Effector CD4-positive, alpha-beta T cell (primary cell): ENCODE measurements at places on chromosomes 2 and 18.

DNA sequence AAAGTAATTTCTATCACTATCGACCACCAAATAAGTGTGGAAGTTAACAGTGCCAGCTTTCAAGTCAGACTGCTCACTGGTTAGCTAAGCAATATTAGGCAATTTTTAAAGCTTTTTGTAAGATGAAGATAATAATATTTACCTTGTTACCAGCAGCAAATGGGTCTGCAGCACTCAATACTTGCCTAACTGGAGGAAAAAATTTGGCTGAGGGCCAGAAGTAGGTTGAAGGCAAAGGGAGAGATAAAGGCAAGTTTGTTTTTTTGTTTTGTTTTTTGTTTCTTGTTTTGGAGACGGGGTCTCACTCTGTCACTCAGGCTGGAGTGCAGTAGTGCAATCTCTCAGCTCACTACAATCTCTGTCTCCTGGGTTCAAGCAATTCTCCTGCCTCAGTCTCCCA is 675.9 kb downstream of the DPP10 start:
- DNase-seq = no peak

- no peak for DNase-seq
These were observed 145.5 kb upstream of the CTAGE1 start for GRCh38 chr18:22563164-22563583.

DNA sequence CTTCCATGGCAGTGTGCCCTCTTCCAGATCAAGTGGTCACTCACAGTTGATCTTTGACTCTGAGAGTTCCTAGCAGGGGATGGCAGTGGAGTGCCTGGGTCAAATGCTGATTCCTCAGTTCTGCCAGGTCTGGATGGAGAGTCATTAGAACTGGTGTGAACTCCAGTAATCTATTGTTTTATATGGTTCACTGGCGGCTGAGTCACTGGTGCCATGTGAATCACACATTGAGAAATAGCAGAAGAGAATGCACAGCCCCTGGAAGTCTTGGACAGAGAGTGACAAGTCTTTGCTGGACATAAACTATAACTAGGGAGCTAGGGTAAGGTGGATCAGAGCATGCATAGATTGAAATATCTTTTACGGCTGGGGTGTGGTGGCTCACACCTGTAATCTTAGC is 86.9 kb downstream of the EIF2AK3 start:
- DNase-seq = no peak

DNA sequence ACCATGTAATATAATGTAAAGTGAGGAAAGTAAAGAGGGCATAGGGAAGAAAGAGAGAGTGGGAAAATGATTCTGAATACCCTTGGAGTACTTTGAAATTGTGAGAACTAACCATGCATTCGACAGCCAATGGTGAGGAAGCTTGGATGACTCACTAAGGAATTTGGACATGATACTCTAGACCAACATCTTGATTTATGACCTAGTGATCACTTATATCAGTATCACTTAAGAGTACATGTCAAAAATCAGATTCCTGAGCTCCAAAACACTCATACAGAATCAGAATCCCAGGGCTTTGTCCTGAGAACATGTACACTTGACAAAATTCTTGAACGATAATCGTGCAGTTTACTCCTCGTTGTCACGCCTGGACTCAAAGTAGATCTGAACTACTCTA is 1899.8 kb upstream of the PIK3C3 start:
- no peak for DNase-seq

- no peak for DNase-seq
These were observed 330.3 kb downstream of the TNS1 start for GRCh38 chr2:217672472-217672871.

DNA sequence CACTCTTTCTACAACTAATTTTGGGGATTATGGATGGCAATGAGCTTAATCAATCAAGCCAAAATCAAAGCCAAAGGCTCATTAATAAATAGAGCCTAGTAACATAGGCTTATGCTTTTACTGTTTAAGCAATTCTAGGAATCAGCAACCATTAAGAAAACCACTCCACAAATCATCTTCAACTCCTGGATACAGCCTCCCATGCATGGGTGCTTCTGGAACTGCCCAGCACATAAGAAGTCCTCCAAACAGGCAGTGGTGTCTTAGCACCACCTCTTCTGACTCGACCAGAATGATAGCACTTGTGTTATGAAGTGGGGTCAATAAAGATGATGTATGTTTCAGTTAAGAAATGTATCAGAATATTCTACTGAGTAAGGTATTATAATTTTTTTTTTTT is 104.4 kb upstream of the SERPINE2 start:
- no peak for DNase-seq

DNA sequence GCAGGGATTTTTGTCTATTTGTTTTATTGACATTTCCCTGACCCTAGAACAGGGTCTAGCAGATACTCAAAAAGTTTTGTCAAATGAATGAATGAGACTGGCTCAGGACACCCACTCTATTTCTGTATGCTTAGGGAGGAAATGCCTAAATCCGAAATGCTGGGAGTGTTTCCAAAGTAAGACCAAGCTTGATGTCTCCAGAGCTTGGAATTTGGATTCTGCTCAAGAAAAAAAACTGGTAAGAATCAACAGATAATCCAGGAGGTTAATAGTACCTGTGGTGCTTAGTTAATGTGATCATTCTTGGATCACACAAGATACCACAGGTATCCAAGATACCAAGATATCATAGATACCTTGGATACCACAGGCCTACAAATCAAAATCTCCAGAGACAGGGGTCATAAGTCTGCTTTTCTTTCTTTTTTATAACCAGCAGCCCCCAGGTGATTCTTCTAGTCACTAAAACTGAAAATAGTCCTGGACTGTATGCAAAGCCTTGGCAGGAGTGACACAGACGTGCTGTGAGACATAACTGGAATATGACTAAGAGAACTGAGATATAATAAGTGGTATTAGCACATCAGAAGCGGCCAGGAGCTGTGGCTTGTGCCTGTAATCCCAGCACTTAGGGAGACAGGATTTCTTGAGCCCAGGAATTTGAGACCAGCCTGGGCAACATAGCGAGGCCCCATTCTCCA is 39.9 kb upstream of the SP3 start:
- DNase-seq = no peak

GRCh38 chr2:65915273-65915672 is 482.9 kb upstream of the SPRED2 start:
- no peak for DNase-seq

DNA sequence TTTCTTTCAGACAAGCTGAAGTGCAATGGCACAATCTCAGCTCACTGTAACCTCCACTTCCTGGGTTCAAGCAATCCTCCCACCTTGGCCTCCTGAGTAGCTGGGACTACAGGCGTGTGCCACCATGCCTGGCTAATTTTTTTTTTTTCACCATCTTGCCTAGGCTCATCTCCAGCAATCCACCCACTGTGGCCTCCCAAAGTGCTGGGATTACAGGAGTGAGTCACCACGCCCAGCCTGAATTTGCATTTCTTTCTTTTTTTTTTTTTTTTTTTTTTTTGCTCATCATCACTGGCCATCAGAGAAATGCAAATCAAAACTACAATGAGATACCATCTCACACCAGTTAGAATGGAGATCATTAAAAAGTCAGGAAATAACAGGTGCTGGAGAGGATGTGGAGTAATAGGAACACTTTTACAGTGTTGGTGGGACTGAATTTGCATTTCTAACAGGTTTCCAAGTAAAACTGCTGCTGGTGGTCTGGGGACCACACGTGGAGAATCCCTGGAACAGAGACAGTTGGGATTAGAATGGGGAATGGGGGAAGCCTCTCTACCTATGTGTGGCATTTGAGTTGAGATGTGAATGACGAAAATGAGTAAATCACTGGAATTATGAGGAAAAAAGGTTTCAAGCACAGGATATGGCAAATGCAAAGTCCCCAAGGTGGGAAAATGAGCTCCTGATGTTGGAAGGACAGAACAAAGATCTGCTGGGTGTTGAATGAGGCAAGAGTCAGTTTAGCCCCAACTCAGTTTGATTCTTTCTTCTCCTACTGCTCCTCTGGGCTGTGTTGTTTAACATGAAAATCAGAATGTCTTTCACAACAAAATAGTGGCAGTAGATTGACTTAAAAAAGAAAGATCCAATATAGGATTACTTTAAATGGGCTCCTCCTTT is 88.8 kb upstream of the MAP4K4 start:
- no peak for DNase-seq

DNA sequence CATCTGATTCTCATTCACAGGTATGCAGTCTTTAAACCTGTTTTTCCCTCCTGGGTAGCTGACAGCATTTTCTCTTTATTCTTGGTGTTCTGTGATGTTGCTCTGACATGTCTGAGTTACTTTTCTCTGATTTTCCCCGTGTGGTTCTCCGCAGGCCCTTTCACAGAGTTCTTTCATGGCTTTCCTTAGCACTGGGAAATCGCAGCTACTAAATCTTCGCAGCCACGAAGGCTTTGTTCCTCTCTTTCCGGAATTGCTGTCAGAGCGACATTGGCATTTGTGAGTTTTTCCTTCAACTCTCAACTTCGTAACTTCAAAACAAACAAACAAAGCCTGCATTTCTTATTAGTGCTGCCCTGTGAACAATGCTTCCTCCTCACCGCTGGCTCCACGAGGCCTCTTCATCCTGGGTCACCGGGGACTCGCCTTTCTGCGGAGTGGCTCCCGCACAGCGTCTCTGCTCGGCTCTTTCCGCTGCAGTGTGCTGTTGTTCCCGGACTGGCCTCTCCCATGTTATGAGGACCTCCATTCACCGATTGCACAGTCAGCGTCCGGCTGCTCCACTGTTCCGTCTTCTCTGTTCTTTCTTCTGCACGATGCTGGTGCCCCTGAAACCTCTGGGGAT is 16.1 kb downstream of the COLEC11 start:
- DNase-seq = no peak

DNA sequence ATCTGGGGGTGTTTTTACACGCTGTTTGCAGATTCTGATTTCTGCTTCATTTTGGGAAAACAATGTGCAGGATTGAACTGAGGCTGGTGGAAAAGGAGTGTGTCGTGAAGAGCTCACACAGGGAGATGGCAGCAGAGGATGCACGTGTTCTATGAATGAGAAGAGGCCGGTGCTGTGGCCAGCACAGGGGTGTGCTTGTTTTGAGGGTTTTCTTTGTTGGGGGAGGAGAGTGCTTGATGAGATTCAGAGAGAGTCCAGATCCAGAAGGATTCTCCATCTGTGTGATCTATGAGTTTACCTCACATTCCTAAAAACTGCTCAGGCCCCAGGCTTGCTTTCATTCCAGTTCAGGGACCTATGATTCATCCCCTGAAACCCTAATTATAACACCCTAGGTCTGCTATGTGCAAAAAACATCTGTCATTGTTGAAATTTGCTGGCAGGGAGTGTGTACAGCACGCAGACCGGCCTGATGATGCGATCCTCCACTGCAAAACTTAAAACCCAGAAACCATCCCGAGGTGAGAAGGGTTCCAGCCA is 12.1 kb downstream of the TGFA start:
- no peak for DNase-seq

DNA sequence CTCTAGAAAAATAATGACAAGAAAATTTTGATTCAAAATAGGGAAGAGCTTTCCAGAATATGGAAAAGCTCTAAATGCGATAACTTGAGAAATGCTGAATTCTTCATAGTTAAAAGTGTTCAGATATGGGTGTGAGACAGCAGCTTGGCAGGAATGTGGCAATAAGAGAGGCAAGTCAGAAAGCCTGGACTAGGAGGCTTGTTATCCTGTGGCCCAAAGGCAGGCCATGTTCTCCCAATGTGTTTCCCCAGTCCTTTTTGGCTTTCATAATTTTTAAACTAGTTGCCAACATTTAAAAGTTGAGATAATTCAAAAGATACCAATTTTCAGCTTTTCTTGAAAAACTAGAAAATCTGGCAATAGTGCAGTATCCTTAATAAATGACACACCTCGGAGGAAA is 366.3 kb upstream of the FANCL start:
- no peak for DNase-seq

- DNase-seq = no peak
These were observed 26.6 kb upstream of the PLB1 start for GRCh38 chr2:28469304-28469703.

GRCh38 chr2:203583701-203584100 is 48.6 kb upstream of the RAPH1 start:
- no peak for DNase-seq

DNA sequence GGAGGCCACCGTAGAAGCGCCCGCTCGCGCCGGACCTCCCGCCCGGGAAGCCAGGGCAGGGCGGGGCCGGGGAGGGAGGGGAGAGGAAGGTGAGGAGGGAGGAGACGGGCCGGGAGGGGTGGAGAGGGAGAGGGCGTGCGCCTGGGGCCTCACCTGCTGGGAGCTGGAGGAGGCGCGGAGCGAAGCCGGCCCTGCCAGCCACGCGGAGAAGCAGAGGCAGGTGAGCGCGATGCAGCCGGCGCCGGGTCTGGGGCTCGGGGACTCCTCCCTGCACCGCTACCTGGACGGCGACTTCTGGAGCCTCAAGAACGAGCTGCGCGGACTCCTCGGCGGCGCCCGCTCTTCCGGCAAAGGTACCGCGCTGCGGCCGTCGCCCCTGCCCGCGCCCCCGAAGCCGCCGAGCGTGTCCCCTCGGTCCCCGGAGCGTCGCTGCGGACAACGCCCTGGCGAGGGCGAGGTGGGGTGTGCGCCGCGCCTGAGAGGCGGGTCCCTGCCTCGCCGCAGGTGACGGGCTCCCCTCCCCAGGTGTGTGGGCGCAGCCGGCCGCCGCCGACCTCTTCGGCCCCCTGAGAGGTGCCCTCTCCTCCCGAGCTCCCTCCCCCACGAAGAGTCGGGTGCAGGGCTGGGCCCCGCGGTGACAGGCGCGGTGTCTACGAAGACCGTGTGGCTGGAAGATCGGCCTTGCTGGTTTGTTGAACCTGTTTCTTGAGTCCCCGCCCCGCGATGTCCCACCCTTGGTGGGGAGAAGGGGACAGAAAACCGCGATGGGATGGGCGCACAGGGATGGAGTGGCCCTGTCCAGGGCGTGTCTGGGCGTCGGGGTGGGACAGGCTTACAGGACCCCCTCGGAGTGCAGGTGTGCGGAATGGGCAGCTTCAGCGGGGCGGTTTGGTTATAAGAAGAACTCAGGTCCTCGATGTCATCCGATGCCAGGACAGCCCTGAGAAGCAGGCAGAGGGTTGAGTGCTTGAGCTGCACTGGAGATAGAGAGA is at the start of gene ACOXL:
TSS of gene ACOXL (plus strand) at position 152 of the 992 bp plus-strand sequence. CDS start 35,817 bp downstream, outside the sequence.
- no peak for DNase-seq

GRCh38 chr18:62457877-62458276 is 64.9 kb upstream of the ZCCHC2 start:
- DNase-seq = no peak

- DNase-seq = no peak
These were observed 38.0 kb downstream of the CYP1B1 start for GRCh38 chr2:38037757-38038621.

DNA sequence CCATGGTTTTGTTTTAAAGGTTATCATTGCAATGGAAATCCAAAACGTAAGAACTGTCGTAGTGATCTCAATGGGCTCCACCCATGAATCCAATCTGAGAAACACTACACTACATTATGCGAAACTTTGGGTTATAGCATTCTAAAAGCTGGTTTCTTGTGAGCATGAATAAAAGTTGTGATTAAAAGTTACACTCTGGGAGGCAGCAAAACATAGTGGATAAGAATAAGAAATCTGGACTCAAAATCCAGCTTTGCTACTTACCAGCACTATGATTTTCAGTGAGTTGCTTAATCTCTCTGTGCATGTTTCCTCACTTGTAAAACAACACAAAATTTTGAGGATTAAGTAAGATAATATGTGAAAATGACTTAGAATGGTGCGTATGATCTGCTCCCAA is 25.7 kb upstream of the THOC1 start:
- no peak for DNase-seq

GRCh38 chr2:55239656-55240222 is 7.3 kb downstream of the RPS27A start:
- no peak for DNase-seq

- no peak for DNase-seq
These were observed 8.0 kb downstream of the WDR7 start for GRCh38 chr18:56659111-56659510.

GRCh38 chr2:232436381-232437194 is 19.4 kb upstream of the ALPI start:
- no peak for DNase-seq
